CD4-positive, alpha-beta T cell treated with Interleukin-17A for 1 hour (primary cell): ENCODE measurements at places on chromosomes 5 and 9.

- DNase-seq = no peak
Observed at GRCh38 chr5:61186634-61187033, 24.4 kb upstream of the SMIM15 start.

DNA sequence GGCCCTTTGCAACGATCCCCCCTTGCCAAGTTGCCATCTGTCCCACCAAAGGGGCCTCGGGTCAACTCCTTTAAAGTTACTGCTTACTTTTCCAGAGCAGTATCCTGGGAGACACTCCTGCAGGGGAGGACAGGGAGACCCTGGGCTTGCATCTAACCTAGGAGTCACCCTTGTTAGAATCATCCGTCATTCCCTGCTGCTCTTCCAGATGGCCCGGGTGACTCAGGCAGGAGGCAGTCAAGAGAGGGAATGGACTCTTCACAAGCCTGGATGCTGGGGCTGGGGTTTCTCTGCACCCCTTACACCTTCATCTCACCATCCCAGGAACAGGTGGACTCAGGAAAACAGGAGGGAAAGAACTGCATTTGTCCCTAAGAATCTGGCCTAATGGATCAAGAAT lies 175.6 kb downstream of the GABBR2 start:
- DNase-seq = no peak

DNA sequence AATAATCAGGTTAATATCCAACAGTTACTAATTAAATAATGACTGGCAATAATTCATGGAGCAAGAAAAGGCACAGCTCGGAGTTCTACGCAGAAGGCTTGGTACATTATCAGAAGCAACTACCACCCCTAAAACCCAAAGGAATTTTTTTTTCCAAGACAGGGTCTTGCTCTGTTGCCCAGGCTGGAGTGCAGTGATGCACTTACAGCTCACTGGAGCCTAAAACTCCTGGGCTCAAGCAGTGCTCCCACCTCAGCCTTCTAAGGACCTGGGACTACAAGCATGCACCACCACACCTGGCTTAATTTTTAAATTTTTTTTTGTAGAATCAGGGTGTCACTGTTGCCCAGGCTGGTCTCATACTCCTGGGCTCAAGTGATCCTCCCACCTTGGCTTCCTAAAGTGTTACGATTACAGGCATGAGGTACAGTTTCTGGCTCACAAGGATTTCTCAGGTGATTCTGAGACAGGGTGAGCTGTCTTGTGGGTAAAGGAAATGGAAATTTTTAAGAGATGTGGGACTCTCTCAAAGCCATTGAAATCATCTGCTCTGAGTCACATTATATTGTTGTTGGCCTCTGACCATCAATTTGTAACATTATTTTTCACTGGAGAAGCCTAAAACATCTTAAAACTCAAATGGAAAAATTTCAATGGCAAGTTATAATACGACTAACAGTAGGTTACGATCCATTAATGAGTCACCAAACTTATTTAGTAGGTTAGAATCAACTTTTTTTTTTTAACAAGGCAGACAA lies 19.7 kb upstream of the HSDL2 start:
- DNase-seq = no peak

DNA sequence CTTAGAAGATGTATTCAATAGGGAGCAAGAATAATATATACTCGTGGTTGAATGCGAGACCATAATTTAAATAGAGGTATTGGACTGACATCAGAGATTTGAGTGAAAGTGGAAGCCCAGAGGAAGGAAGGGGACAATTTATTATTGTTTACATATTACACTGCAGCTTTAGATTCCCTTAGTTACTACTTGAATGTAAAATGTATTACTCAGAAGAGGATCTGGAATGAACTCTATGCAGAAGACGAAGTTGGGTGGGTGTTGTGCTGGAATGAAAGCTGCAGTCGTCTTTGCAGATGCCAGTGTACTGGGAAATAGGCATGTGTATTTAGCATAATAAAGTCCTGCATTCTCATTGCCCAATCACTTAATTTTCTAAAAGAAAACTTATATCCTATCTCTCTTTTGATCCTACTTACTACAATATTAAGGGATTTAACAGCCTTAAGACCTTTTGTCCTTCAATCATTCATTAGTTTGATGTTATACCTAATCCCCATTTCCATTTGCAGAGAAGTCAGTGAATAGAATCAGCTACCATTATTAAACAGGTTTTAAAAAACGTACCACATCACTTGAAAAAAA lies 570.7 kb upstream of the WWC1 start:
- no peak for DNase-seq

- DNase-seq = no peak
Observed at GRCh38 chr9:73515216-73515615, 363.6 kb downstream of the ANXA1 start.

DNA sequence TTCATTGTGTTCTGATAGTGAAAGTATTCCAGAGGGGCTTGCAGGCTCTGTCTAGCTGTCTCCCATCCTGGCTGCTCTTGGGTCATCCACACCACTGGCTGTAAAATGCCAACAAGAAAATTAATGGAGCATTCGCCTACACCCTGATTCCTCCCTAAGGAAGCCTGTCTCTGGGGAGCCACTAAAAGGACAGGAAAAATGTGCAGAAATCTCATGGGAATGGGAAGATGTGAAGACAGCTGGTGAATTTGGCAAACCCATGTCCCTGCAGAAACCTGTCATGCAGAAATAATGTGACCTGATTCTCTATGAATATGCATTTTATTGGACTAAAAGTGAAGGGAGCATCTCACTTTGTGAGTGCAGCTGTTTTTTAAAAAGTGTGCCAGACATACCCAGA lies 265.6 kb downstream of the TUSC1 start:
- no peak for DNase-seq

DNA sequence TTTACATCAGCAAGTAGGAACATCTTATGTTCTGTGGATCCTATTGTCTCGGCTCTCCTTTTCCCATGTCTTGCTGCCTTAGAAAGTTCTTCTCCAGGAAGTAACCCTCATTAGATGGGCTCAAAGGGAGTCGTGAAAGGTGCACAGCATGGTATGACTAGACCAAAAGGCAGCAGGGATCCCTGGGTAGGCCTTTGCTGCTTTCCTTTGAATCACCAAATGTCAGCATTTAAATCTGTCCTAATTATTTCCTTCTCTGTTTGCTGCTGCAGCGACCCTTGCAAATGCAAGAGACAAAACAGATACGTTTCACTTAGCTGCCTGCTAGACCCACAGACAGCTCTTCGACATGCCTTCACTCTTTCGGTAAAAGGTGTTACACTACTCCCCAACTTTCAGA lies 218.4 kb downstream of the ACTL7B start:
- no peak for DNase-seq

GRCh38 chr5:109275919-109276318 lies 133.9 kb downstream of the PJA2 start:
- DNase-seq = no peak

- no peak for DNase-seq
Observed at GRCh38 chr9:19160085-19160484, 32.8 kb upstream of the PLIN2 start.

- DNase-seq = no peak
Observed at GRCh38 chr9:135756576-135756975, 54.6 kb downstream of the KCNT1 start.

DNA sequence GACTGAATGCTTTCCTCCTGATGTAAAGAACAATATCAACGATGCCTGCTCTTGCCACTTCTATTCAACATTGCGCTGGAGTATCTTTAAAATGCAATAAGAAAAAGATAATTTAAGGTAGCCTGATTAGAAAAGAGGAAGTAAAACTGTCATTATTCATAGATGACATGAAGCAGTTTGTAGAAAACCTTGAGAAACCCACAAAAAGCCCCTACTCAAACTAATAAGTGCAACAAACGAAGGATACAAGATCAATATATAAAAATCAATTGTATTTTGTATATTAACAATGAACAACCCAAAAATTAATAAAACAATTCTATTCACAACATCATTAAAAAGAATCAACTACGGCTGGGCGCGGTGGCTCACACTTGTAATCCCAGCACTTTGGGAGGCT lies 76.4 kb upstream of the CKMT2 start:
- DNase-seq = no peak

DNA sequence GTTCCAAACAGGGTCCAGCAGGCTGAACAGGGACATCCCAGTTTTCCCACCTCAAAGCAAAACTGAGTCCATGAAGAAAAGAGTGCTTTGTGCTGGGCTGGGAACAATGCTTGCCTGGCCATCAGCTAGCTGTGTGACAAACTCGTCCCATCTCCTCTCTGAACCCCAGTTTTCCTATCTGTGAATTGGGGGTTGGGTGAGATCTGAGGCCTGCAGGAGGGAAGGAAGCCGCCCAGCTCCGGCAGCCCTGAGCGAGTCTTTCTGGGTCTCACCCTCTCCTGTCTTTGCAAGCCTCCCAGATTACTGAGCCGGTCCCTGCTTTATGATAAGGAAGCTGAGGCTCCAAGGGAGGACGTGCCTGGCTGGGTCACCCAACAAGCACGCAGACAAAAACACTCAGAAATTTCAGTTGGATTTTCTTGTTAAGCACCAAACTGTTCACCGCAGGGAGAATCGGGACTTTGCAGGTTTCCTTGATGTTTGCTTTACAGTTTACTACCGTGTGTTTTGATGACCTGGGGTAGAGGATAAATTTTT lies 82.6 kb upstream of the LMX1B start:
- DNase-seq = no peak

GRCh38 chr5:14663734-14664269 lies 716 bp upstream of the OTULIN start:
- no peak for DNase-seq

DNA sequence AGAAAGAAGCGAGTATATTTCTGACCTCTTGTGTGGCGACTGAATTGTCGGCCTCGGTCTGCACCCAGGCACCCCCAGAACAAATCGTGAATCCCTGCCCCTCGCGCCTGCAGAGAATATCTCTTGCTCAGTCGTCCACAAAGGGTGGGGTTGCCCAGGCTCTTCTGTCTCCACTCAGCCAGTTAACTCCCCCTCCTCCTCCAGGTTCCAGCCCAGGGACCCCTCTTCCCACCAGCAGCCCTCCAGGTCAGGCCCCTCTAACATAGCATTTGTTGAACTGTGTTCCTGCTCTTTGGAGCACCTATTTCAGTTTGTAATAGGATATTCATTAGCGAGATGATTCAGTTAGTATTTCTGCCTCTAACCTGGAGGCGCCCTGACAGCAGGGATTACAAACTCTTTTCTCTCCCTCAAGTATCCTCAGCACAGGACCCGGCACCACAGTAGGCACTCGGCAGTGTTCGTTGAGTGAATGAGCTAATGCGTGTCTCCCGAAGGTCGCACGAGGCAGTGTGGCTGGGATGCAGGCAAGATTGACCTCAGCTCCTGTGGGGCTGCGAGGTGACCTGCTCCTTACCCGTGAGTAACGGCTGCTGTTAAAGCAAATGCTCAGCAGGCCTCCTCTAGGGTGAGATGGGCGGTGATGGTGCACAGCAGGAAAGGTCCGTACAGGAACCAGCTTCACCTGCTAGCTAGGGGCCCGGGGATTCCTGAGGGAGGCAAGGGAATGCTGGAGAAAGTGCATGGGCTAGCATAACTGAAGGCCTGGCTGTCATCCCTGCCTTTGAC lies 25.8 kb downstream of the ZBTB34 start:
- DNase-seq = no peak

GRCh38 chr9:33820231-33820745 lies 3.3 kb downstream of the UBE2R2 start:
- DNase-seq = no peak
